ENCODE measurements at places on chromosomes 4 and X.

DNA sequence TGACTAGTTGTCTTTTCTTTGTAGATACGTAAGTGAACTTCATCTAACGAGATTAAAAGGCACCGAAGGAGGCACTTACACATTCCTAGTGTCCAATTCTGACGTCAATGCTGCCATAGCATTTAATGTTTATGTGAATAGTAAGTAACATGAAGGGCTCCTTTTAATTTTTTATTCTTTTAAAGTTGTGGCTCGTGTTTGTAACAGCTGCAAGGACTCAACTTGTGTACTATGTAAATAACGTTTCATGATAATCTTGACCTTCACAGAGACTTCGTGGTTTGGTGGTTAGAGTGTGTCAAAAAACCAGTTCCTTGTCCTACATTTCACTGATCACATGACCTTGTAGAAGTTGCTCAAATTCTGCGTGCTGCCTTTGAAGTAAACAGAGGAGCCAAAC, 51.6 kb downstream of the KIT start:
- peak; percentile 15 for DNase-seq

DNA sequence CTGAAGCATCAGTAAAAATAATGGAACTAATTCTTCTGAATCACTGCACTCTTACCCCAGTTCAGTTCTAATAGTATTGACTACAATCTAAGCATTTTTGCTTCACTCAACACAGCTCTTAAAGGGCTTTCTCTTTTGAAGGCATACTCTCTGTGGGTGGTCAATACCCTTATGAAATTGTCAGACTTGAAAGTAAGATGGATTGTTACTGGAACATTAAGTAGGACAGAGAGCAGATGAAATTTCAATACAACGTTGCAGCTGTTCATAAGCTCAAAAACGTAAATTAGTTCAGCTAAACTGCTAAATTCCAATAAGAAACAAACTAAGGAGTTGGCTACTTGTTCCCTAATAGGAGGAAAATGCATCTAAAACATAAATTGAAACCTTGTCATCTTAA, 352.3 kb upstream of the TENM3 start:
- no peak for DNase-seq

DNA sequence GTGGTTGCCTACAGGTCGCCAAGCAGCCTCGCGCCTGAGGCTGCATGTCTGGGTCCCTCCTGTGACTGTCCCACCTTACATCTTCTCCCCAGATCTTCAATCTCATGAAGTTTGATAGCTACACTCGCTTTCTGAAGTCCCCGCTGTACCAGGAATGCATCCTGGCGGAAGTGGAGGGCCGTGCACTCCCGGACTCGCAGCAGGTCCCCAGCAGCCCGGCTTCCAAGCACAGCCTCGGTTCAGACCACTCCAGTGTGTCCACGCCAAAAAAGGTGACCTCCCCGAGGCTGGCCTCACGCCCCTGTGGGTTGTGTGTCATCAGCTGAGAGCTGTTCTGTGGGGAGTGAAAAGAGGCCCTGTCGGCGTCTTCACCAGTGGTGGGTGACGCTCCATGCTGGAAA, 24.9 kb upstream of the HGFAC start:
- no peak for DNase-seq

- no peak for DNase-seq
These were observed 345.4 kb downstream of the STIM2 start for GRCh38 chr4:27206009-27206408.

DNA sequence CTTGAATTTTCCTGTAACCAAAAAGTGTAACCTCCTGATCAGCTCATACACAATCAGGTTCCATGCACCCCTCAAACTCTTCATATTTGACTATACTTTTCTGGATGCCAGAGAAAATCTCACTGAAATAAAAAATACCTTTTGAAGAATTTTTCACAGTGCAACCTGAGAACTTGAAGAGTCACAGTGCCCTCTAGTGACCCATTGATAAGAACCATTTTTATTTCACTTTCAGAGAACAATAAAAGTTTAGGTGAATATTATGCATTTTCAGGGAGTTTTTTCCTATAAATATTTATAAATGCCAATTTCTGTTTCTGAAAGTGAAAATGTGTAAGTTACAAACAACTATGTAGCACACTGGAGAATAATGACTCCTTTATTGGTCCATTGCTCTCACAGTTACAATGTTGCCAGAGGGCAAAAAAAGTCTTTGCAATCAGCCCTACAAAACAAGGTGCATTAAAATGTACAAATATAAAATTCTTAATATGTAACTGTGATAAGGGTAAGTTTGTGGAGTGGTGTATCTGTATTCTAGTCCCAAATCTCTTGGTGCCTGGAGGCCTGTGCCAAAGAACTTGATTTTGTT, 153.6 kb upstream of the INTU start:
- peak; percentile 36 for DNase-seq

DNA sequence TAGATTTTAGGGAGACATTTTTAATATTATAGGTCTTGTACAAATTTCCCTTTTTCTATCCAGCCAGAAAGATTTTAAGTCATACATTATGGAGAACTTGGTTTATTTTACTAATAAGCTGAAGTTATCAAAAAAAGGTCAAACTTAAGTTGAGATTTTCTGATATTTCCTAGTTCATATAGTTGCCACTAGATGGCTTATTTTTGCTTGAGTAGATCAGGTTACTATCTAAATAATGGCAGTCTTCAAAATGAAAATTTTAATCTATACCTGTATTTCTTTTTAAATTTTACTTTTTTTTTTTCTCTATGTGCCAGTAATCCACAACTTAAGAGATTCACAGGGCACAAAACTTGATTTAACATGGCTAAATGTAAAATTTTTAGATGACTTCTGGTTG, 52.3 kb downstream of the USP9X start:
- peak; percentile 28 for DNase-seq

DNA sequence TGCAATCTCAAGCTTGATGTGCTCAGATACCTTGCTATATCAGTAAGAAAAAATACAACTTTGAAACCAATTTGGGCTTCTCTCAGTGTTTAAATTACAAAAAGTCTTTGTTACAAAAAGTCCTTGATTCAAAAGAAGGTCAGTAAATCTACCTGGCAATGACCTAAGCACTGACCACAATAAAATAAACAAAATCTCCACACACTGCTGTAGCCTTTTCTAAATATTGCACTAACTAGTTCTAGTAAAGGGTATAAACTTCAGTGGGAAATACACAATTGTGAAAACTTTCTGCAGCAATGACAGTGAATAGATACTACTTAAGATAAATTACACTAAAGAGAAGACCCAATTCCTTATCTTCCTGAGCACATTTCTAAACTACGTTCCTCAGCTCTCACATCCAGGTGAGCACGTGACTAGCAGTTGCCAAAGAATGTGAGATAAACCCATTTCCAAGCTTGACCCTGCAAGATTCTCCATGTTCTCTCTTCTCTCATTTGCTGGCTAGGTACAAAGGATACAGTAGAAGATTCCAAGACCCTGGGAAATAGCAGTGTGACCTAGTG, 81.4 kb upstream of the GPR34 start:
- DNase-seq: no peak

Data from KBM-7 (cell line).